ENCODE measurements at places on chromosomes 1 and 21.

GRCh38 chr21:45386336-45386727 lies 18.6 kb upstream of the COL18A1 start:
- no peak for DNase-seq

GRCh38 chr1:69123486-69123885 lies 444.2 kb upstream of the LRRC7 start:
- DNase-seq: no peak

GRCh38 chr1:43706598-43707189 lies 642 bp upstream of the ST3GAL3 start:
- no peak for DNase-seq

GRCh38 chr1:17797478-17797877 lies 42.3 kb downstream of the ACTL8 start:
- no peak for DNase-seq

GRCh38 chr1:165350840-165351239 lies 5.7 kb downstream of the LMX1A start:
- no peak for DNase-seq

DNA sequence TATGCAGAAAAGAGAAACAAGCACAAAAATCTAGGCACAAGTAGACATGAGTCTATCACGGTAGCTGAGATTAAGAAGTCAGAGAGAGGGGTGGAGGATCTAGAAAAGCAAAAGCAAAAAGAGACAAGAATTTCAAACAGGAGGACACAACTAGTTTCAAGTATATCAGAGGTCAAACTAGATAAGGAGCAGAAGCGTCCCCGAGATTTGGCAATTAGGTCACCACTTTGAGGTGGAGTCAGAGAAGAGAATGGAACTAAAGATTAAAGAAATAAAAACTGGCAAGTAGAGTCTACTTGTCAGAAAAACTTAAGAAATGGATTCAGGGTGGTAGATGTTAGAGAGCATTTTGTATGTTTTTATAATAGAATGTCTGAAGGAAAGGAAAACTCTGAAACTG lies 2.3 kb downstream of the SF3B4 start:
- DNase-seq: no peak

DNA sequence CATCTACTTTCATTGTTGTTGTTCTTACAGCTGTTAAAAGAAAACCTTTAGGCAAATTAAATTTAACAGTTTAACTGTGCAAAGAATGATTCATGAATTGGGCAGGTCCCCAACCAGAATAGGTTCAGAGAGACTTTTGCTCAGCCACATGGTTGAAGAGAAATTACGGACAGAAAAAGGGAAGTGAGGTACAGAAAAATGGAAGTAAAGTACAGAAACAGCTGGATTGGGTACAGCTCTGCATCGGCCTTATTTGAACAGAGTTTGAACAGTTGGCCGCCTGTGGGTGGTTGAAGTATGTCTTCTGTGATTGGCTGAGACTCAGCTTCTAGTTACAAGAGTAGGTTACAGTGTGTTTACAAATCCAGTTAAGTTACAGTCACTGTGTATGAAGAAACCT lies 210.1 kb downstream of the FGGY start:
- DNase-seq: no peak

- no peak for DNase-seq
Observed at GRCh38 chr1:201468501-201468843, 516 bp downstream of the PHLDA3 start.

DNA sequence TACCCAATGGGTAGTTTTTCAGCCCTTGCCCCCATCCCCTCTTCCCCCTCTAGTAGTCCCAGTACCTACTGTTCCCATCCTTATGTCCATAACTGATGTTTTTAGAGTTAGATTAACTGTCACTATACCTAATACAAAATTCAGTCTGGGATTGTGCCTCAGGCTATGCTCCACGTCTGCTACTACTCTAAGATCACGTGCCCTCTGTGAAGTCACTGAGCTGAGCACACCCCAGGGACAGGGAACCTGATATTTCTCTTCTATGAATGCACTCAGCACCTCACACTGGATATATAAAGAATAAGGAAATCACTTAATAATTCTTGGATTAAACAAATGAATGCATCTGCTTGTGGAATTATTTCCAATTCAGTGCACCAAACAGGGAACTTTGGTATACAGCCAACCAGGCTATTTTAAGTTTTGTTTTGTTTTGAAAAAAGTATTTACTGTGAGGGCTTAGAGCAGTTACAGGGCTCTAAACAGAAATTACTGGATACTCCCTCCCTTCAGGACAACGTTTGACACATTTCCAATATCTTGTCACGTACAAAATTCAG lies 307.9 kb downstream of the SMYD3 start:
- no peak for DNase-seq
